ENCODE measurements at places on chromosomes 7 and 10.

GRCh38 chr7:79555571-79555970 lies 102.1 kb upstream of the MAGI2 start:
- DNase-seq: no peak

DNA sequence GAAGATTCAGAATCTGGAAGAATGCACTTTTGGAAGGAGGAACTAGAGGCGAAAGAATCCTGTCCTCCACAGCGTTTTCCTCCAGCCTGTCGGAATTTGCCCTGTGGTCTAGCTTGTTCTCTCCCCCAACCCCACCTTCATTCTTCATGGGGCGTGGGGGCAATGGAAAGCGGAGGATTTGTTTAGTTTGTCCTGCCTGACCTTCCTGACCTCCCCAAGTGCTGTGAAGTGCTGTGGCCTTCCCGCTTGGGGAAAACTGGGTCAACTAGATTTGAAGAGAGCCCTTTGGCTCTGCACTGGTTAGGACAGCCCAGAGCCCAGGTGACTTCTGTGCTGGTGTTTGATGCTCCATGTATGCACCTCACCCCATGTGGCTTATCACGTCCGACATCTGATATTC lies 49.1 kb downstream of the GATA3 start:
- DNase-seq: no peak

- DNase-seq: no peak
Measured at GRCh38 chr10:131332821-131333220, 21.3 kb upstream of the TCERG1L start.

GRCh38 chr7:85781606-85782005 lies 594.8 kb upstream of the SEMA3D start:
- no peak for DNase-seq

DNA sequence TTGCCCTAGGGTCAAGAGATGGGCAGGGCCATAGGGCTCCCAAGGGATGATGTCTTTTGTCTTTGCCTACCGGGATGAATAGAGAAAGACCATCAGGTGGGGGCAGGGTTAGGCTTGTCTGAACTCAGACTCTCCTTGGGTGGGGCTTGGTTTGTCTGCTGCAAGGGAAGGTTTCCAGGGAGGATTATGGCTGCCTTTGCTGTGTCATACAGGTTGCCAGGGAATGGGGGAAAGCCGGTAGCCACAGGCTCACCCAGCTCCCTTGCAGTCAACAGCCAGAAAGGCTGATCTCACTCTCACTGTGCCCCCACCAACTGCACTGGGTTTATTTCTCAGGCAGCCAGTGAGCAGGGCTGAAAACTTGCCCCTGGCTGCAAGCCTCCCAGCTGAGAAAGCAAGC lies 253.2 kb downstream of the POLR1F start:
- no peak for DNase-seq

- no peak for DNase-seq
Measured at GRCh38 chr7:131921016-131921415, 364.6 kb upstream of the PODXL start.

- DNase-seq: no peak
Measured at GRCh38 chr10:71214641-71215559, 2.5 kb downstream of the UNC5B start.

- no peak for DNase-seq
Measured at GRCh38 chr10:14606633-14607032, 168.1 kb downstream of the FAM107B start.

DNA sequence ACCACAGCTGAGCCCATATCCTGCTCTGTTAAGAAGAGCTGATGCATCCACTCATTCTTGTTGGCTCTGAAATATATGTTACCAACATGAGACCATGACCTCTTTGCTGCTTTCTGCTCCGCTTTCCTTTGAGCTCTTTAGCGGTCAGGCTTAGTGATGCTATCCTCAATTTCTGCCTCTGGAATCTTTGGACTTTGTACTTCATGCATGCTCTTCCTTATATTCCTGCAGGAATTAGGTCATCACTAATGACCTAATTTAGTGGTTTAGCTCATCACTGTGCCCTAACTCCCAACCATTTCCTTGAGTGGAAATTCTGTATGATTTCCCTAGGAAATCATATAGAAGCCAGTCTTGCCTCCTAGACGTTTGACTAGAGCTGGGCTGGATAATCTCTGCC lies 119.5 kb downstream of the AOAH start:
- DNase-seq: no peak
